Tibial nerve (tissue), 4 donors: ENCODE measurements at places on chromosomes 3 and 15. TPM values are rescaled to one million over a fixed set of nuclear protein-coding genes. Genes with fewer than 3 reads are reported as not detected.

The CCR3 gene
- total RNA-seq = not detected

DNA sequence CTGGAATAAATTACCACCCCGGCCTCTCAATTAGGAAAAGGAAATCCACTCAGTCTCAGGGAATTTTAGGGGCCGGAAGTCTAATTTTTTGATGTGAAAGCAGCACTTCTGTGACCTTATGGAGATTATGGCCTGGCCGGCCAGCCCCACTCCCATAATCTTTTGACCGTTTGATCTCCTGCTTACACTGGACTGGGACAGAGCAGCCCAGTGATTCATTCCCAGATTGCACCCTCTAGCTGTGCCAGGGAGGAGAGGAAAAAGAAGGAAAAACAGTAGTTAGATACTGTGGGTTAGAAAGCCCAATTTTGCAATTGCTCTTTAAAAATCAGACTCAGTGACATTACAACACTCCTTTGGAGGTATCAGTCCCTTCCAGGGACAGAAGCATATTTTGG is 32.4 kb downstream of the GJD2 start:
- H3K27me3 ChIP-seq = no peaks in the 10 kb centered on the region
- no peak for DNase-seq
- no peaks in the 10 kb centered on the region for H3K36me3 ChIP-seq
- H3K27ac ChIP-seq = peak overlapping the region; percentile 9
- H3K4me3 ChIP-seq = peak overlapping the region; percentile 8
- no peaks in the 10 kb centered on the region for H3K4me1 ChIP-seq

The CD200 gene
- total RNA-seq = 12.6 TPM

DNA sequence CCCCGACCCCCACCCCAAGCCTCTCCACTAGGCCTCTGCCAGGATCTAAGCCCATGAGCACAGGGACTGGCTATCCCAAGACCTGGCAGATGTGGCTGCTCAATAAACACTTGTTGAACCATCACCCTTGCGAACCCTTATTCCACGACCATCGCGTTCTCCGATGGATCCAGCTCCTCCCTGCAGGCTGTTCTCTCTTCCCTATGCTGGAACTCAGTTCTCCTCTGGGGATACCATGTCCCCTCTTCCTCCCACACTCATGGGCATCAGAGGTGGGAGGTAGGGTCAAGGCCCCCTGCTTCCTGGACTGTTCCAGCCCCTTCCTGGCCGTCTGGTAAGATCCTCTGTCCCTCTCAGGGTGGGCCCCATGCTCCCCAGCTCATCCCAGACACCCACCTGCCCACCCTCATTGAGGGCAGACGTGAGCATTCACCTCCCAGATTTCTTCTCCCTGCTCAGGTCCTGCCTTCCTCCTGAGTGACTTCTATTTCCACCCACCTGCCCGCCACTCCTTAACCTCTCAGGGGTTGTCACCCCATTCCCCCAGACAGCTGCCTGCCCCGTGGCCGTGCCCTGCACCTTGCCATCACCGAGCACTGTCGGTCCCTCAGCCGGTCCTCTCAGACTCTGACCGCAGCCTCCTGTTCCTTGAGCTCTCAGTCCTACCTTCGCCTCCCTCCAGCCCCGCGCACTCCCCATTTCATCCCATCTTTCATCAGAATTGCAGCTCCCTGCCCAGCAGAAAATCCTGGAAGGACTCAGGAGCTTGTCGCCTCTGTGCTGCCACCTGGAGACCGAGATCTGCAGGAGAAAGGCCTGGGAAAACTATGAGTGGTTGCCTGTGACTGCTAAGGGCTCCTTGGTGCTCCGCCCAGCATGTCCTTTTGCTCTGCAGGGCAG is 42.0 kb downstream of the PML start:
- no peaks in the 10 kb centered on the region for H3K27me3 ChIP-seq
- H3K4me3 ChIP-seq = no peak overlapping the region
- H3K27ac ChIP-seq = no peak overlapping the region
- H3K36me3 ChIP-seq = no peaks in the 10 kb centered on the region
- DNase-seq = peak; percentile 68

DNA sequence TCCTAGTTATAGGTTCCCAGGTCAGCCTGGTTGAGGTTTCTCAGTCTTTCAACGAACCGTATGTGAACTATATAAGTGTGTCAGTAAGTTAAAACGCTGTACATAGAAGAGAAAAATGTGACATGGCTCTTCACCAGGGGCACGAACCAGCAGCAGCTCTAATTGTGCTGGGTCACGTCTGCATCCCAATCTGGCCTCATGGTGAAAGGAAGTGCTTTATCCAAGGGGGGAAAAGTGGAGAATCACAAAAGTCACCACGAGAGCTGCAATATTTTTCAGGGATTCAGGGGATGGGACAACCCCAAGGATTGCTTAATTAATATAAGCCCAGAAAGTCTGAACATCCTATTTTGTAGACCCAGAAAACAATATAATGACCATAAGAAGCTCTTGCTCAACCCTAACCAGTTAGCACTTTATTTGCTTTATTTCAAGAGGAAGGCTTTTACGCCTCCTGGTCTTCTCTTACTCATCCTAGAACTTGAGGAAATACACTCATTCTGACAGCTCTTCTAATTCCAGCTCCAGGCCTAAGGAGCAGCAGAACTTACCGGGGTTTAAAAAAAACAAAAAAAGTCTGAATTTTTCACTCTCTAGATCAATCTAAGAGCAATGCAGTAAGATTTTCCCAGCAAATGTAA is 16.5 kb downstream of the ANXA2 start:
- H3K4me3 ChIP-seq = no peak overlapping the region
- no peak for DNase-seq
- H3K4me1 ChIP-seq = peaks cover 99% of the 10 kb centered on the region
- no peaks in the 10 kb centered on the region for H3K27me3 ChIP-seq
- H3K36me3 ChIP-seq = no peaks in the 10 kb centered on the region

The FEM1B gene
- 39.3 TPM for total RNA-seq

DNA sequence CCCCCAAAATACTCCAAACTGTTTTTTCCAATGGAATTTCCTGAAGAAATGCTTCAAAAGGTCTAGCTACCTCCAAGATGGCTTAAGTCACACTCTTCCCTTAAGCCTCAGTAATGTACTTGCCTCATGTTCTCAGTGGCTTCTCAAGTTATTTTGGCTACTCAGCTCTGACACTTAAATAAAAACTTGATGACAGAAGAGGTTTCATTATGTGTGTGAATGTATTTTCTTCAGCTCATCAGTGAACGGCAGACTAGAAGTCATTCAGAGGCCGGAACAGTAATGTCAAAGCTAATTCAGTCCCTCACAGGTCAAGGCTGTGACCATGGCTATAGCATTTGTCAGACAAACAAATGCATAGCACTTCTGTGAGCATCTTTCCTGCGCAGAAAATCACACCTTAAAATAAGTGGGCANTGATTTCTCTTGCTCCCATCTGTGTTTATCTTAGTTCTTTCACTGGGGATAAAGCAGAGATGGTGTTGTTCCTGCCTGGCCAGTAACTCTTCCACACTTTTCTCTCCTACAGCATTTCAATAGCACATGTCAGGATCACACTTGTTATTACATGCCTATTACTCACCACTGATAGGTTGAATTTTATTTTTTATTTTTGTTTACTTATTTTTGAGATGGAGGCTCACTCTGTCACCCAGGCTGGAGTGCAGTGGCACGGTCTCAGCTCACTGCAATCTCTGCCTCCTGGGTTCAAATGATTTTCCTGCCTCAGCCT is 68.5 kb upstream of the PLCL2 start:
- no peak for DNase-seq
- H3K27ac ChIP-seq = no peak overlapping the region
- H3K4me3 ChIP-seq = no peak overlapping the region
- H3K27me3 ChIP-seq = no peaks in the 10 kb centered on the region

DNA sequence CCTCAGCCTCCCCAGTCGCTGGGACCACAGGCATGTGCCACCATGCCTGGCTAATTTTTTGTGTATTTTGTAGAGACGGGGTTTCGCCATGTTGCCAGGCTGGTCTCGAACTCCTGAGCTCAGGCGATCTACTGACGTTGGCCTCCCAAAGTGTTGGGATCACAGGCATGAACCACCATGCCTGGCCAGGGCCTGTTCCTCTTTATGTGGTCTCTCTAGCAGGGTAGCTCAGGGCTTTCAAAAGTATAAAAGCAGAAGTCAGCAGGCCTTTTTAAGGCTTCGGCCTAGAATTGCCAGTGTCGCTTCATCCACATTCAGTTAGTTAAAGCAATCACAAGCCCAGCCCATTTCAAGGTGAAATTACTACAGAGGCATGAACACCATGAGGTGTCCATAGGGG is 7.6 kb downstream of the VHL start:
- no peak overlapping the region for H3K4me3 ChIP-seq
- DNase-seq = no peak
- H3K27me3 ChIP-seq = no peaks in the 10 kb centered on the region
- H3K36me3 ChIP-seq = no peaks in the 10 kb centered on the region
- no peaks in the 10 kb centered on the region for H3K4me1 ChIP-seq
- no peak overlapping the region for H3K27ac ChIP-seq

DNA sequence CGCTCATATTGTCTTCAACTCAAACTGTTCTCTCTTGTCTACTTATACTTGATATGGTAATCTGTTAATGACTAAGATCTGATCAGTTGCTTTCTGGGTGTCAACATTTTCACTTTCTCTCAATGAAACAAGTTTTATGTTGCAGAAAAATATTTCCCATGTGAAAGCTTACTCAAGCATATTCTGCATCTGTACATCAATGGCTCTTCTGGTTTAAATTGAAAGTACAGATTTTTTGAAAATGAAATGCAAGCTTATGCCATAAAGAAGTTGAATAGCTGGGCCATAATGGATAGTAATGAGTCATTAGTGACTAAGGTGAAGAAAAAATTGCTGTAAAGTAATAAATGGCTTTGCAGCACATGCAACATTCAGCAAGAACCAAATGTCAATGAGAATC is 140.7 kb downstream of the BCHE start:
- H3K36me3 ChIP-seq = no peaks in the 10 kb centered on the region
- H3K27me3 ChIP-seq = no peaks in the 10 kb centered on the region
- H3K27ac ChIP-seq = no peak overlapping the region
- H3K4me3 ChIP-seq = no peak overlapping the region
- H3K4me1 ChIP-seq = no peaks in the 10 kb centered on the region

DNA sequence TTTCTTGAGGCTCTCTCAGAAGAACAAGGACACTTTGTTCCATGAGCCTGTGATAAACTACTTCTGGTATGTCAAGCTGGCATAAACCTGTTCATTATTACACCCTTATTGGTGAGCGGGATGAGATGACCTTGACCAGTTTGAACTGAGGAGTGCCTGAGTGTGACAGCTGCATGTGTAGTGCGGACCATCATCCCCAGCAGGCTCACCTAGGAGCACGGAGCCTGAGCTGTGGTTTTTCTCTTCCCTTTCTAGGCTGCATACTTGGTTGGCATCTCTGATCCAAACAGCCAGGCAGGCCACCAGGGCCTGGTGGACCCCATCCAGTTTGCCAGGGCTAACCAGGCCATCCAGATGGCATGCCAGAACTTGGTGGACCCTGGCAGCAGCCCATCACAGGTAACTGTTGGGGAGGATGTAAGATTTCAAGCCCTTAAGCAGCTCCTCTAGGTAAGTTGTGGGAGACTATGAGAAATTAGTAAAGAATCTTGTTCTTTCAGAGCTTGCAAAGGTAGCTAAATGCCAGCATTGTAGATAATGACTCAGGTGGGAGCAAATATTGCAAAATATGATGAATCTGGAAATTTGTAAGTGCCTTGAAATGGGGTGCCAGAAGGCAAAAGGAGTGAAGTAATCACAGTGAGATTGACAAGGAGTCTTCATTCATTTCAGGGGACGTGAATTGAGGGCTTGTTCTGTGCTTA is 288.9 kb upstream of the TPM1 start:
- DNase-seq = no peak
- no peaks in the 10 kb centered on the region for H3K27me3 ChIP-seq
- H3K36me3 ChIP-seq = no peaks in the 10 kb centered on the region
- H3K4me1 ChIP-seq = no peaks in the 10 kb centered on the region
- H3K4me3 ChIP-seq = no peak overlapping the region
- H3K27ac ChIP-seq = no peak overlapping the region

The CSNK1G1 gene
- 20.5 TPM for total RNA-seq

The POC1A gene
- 3.1 TPM for total RNA-seq

DNA sequence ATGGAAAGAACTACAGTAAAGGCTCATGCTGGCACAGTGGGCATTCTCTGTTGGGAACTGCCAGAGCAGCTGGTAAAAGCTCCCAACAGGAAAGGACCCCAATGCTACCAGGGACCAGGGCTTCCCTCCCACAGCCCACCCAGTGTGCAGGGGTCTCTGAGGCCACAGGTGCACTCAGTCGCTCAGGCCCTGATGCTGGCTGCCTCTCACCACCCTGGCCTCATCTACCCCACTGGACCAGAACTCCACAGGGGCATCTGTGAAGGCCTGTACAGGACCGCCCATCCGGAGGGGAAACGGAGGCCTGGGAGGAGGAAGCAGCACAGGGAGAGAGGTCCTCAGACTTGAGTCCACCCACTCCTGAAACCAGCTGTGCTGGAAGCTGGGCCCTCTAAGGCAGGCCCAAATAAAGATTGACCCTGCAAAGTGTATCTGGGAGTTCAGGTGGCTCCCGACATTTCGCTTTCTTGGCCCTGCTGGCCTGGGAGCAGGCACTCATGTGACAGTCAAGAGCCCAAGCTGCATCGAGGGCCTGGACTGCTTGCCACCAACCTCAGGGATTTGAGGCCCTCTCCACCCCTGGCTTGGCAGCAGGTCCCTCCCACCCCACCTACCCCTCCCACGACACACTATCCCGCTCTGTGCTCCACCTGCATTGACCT is 12.7 kb downstream of the KLF15 start:
- peak overlapping the region; percentile 94 for H3K27ac ChIP-seq
- H3K4me1 ChIP-seq = peaks cover 22% of the 10 kb centered on the region
- H3K4me3 ChIP-seq = no peak overlapping the region
- H3K27me3 ChIP-seq = no peaks in the 10 kb centered on the region

- no peaks in the 10 kb centered on the region for H3K36me3 ChIP-seq
- H3K27me3 ChIP-seq = no peaks in the 10 kb centered on the region
- H3K4me1 ChIP-seq = no peaks in the 10 kb centered on the region
- peak; percentile 90 for DNase-seq
- no peak overlapping the region for H3K27ac ChIP-seq
Observed at GRCh38 chr3:115814778-115815380, 191.6 kb downstream of the GAP43 start.

DNA sequence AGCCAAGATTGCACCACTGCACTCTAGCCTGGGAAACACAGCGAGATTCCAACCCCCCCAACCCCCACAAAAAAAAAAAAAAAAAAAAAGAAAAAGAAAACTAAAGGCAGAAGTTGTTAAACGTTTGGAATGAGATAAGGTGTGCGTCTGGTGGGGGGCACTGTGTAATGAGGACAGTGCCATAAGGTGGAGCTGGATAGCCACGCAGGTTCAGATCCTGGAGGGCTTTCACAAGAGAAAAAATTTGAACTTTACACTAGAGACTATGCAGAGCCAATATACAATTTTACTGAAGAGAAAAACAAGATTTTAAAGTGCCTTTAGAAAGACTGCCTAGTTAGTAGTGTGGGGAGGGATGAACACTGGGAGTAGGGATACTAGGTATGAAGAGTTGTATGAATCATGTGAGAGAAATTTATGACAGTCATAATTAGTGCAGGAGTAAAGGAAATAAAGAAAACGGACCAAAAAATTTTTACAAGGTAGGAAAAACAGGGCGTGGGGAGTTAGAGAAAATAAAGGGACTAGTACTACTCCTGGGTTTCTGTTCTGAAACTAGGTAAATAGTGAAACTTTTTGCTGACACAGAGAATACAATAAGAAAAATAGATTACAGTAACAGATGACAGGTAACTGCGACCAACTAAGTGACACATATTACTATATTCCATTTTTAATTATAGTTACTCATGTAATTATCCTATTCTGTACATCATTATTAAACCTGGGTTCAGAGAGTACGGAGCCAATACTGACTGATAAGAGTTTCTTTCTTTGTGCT is 108.1 kb downstream of the PEAK1 start:
- H3K4me3 ChIP-seq = no peak overlapping the region
- no peak for DNase-seq
- no peaks in the 10 kb centered on the region for H3K36me3 ChIP-seq
- H3K4me1 ChIP-seq = no peaks in the 10 kb centered on the region
- no peaks in the 10 kb centered on the region for H3K27me3 ChIP-seq
- no peak overlapping the region for H3K27ac ChIP-seq
